ENCODE measurements at places on chromosomes 1 and 21. TPM values are rescaled to one million over a fixed set of nuclear protein-coding genes. Genes with fewer than 3 reads are reported as not detected.
A peak's percentile ranks its signal among the peaks of the same experiment; 100 is the strongest.

DNA sequence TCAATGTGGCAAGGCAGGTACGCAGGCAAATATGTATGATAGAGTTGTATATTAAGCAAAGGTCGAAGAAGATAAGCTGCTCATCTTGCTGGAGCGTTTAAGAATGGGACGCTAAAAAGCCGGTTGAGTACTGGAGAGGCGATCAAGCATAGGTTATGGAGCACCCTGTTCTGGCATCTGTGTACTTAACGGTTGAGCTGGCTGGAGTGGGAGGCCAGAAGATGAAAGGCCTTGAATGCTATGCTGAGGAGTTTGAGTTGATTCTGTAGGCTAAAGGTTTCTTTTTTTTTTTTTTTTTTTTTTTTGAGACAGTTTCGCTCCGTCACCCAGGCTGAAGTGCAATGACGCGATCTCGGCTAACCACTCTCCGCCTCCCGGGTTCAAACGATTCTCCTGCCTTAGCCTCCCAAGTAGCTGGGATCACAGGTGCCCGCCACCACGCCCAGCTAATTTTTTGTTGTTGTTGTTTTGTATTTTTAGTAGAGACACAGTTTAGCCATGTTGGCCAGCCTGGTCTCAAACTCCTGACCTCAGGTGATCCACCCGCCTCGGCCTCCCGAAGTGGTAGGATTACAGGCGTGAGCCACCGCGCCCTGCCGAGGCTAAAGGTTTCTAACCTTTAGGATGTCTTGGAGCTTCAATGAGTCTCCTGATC, 850 bp upstream of the KHDC4 start:
- DNase-seq = no peak

DNA sequence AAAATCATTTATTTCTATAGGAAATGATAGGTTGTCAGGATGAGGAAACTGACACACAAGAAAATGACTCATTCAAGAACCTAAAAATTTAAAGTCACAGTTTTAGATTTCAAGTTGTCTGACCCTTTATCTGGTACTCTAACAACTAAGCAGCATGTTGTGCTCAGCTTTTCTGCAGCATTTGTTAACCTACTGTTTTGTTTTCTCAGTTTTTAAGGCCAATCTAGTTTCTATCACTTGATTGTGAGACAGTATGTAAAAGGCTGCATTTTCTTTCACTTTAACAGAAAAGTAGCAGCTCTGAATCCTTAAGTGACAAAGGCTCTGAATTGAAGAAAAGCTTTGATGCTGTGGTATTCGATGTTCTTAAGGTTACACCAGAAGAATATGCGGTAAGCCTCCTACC, 59.1 kb downstream of the RALGPS2 start:
- no peak for DNase-seq

Gene LAMB3
- 5.3 TPM for total RNA-seq

GRCh38 chr1:183385340-183386144, 32.6 kb downstream of the NMNAT2 start:
- peak; percentile 18 for DNase-seq

DNA sequence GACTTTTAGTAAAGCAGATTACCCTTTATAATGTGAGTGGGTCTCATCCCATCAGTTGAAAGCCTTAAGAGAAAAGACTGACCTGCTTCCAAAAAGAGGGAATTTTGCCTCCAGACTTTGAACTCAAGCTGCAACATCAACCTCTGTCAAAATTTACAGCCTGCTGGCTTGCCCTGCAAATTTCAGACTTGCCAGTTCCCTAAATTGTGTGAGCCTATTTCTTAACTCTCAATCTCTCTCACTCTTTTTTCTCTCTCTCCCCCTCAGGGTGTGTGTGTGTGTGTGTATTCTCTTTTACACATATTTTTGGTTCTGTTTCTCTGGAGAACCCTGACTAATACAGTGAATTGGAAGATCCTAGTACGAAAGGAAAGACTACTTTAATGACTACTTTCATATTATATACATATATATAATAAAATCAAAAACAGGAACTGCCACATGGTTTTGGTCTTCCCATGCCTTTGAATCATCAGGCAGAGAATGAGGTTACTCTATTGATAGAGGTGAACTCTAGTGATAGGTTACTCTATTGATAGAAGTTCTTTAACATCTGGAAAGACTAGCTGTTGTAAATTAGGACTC, 6.4 kb downstream of the OR2C3 start:
- no peak for DNase-seq

Gene NCAM2
- 0.40 TPM for total RNA-seq

DNA sequence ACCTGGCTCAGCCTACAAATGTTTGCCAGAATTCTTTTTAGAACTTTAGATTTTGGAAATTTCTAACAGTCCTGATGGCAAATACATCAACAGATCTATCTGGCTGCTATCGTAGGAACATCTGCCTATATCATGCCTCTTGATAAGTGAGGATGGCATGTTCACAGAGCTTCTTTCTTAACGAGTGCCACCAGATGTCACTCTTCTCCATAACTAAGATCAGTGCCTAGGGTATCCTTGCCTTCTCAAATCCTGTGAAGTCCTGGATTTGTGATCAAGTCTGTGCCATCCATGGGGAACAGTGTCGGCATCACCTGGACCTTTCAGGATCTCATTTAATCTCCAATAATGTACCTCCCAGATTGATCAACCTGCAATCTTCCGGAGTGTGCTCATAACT, 36.5 kb upstream of the CD5L start:
- DNase-seq = peak; percentile 42

DNA sequence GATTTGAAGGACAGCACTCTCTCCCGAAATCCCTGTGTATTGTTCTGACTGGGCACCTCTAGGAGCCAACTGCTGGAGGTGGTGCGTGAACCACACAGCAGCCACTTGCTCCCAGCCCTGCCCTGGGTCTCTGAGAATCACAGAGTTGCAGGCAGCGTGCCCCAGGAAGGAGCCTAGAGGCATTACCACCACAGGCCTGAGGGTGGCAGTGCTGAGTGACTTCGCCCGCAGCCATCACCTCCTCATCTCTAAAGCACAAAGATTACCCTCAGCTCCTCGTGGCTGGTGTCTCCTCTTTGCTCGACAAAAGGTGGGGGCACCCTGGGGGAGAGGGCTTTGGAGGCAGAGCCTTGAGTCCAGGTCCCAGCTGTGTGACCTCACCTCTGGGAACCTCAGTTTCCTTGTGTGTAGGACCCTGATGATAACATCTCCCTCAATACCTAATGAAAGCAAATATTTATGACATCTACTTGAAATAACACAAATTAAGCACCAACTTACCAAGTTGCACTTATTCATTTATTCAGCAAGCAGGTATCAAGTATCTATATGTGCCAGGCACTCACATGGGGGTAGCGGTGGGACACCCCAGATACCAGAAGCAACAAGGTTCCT, 86.3 kb downstream of the VWA5B1 start:
- peak; percentile 39 for DNase-seq

Gene ATP1A2
- total RNA-seq = 1.4 TPM

DNA sequence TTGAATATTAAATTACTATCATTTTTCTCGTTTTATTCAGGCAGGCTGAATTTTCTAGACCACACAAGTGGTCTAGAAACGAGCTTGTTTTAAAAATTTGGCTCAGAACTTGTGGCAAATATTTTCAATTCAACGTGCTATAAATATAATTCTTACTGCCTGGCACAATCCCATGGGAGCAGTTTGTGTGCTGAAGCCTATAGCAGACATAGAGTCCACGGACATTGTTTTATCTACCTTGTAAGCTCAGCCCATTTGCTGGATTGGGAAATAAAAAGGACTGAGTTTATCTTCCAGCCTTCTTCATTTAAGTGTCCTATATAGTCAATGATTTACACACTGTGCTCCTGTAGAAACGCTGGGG, 103.4 kb downstream of the ZBTB18 start:
- peak; percentile 35 for DNase-seq

Gene PRMT6
- total RNA-seq = 20.9 TPM

GRCh38 chr1:68485431-68486022, 11.4 kb downstream of the DEPDC1 start:
- DNase-seq = no peak

DNA sequence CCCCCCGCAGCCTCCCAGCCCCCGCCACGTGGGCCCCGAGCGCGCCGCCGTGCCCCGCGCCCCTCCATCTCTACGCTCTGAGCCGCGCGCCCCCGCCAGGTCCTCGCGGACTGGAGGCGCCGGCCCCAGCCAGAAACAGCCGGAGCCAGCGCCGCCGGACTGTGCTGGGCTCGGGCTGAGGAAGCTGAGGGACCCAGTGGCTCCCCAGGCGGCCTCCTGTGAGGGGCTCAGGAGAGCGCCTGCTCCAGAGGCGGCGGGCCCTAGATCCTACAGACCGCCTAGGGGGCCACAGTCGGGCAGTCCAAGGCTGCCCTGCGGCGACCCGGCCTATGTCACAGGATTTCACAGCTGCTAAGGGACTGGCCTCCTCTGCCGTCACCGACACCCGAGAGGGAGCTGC, 82.1 kb downstream of the NENF start:
- DNase-seq = no peak

DNA sequence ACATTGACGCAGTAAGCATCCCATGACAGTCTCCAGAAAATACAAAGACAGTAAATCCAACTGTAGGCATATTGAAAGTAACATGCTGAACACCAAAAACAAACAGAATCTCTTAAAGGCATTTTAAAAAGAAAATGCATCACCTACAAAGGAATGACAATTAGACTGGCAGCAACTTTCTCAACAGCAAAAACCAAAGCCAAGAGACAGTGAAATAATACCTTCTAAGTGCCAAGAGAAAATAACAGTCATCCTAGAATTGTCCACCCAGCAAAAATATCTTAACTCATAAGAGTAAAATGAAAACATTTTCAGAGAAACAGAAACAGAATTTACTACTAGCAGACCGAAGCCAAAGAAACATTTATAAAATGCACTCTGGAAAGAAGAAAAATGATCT, 20.0 kb downstream of the CCDC185 start:
- DNase-seq = no peak

- DNase-seq = no peak
Measured at GRCh38 chr1:244084763-244085162, 33.7 kb downstream of the ZBTB18 start.

GRCh38 chr1:182263706-182264105, 127.9 kb downstream of the GLUL start:
- DNase-seq = no peak

DNA sequence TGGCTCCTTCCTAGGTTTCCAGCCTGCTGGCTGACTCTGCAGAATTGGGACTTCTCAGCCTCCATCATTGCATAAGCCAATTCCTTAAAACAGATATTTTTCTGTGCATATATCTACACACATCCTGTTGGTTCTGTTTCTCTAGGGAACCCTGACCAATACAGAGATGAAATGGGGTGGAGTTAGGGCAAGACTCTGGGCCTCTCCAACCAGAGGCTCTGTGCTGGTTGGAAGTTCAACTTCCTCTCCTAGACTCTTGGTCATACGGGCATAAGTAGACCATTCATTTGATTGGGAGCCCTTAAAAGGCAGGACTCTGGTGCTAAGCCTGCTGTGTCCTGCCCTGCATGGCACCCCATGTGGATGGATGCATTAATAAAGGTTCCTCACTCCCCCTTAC, 55.0 kb downstream of the CNIH3 start:
- DNase-seq = no peak

- peak; percentile 65 for DNase-seq
Measured at GRCh38 chr1:172781513-172782140, 122.7 kb downstream of the FASLG start.

GRCh38 chr21:29064850-29065481, 8.5 kb downstream of the CCT8 start:
- DNase-seq = no peak

Gene CRABP2
- total RNA-seq = 1.5 TPM

Gene PLA2G2E
- total RNA-seq = not detected

DNA sequence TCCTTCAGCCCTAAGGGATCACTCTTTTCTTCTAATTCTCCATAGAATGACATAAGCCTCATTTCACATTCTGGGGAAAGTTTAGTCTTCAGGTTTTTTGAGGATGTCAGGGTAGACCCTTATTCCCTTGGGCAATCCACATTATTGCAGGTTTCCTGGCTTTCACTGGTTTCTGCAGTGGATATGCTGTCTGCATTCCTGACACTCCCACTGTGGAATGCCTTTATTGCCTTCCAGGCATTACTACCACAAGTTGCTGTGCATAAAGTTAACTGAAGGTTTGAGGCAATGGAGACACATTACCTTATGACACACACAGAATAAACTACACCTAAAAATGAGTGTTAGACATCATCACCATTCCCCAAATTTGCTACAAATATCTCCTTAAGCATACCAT, 12.7 kb downstream of the FASLG start:
- DNase-seq = no peak

Gene MT1HL1
- total RNA-seq = not detected

Gene SAMD13
- total RNA-seq = 0.98 TPM

DNA sequence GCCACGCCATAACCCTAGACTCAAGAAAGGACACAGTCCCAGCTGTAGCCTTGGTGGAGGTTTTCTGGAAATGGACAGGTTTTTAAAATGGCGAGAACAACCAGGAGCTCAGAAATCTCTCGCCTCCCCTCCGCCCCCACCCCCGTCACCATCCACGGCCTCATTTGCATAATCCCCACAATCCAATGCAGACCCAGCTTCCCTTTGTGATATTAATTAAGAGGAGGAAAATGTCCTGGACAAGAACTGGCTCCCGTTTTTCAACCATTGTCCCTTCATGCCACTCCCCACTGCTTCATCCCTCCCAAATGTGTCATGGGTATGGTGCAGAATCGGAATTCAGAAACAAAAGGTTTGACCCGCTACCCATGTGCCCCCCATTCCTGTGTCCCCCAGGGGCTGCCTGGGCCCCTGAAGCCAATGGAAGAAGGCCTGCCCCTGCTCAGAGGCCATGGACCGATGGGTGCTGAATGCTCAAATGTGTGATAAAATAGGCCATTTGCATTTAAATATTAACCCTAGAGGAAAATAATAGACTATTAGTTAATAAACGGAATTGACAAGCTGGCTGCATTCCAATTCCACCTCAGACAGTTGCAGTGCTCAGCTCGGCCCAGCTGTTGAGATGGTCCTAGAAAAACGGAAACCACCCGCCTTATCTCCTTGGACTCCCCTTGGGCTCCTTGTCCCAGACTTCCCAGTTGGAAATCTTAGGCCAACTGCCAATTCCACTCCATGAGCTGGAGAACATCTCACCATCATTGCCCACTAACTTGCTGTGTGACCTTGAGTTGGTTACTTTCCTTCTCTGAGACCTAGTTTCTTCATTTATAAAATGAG, 10.7 kb upstream of the EPHB2 start:
- no peak for DNase-seq

DNA sequence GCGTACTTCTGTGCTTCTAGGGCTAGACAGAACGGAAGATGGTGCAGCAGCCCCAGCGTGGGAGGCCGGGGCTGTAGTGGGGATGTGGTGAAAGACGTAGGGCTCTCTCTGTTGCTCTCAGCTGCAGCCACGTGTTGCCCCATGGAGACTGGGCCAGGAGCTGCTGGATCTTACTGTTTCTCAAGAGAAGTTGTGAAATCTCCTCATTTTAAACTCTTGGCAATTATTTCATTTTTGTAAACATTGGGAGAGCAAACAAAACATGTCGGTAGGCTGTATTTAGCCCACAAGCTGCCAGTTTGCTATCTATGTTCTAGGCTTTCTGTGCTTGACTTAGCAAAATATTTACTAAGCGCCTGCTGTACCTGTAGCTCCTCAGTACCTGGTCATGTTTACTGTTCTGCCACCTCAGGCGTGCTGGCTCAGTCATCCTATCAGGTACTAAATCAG, 15.9 kb upstream of the ELOA start:
- no peak for DNase-seq
